A549 (cell line): ENCODE measurements at places on chromosomes 5 and 9.

GRCh38 chr5:103114440-103114839 is 5.5 kb downstream of the GIN1 start:
- no peak for DNase-seq

- DNase-seq, result no peak
Measured at GRCh38 chr5:111755345-111755941, 1.6 kb downstream of the NREP start.

DNA sequence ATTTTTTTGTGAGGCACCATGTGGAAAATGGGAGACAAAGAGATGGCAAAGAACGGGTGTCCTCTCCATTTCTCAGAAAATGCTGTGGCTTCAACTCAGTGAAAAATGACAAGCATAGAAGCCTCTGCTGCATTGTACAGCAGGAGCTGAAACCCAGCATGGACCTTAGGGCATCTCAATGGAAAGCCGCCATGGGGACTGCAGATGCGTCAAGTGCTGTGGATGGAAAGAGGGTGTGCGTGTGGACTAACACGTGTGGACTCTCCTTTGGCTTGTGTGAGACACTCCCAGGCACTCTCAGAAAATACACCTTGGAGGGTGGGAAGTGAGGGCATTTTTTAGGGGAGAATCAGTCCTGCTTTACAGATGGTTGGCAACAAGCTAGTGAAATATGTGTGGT is 2.2 kb upstream of the GLRX start:
- no peak for DNase-seq

DNA sequence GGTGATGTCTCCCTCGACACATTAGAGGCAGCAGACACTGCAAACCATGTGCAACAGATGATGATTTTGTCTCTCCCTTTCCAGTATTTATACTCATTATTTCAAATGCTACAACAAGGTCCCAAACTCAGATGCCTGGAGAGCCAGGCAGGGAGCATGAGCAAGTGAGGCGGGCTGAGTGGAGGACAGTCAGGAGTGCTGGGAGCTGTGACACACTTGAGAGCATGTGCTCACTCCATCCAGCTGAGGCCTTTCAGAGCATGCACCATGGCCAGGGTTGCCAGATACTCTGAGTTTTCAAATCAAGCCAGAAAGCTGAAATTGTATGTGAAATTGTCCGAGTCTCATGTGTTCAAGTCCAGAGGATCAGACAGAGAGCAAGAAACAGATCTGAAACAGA is 55.8 kb upstream of the SLC2A8 start:
- no peak for DNase-seq

- DNase-seq, result no peak
Measured at GRCh38 chr5:33321026-33321425, 119.7 kb upstream of the TARS1 start.

GRCh38 chr5:157222506-157223230 is 42.0 kb downstream of the ITK start:
- no peak for DNase-seq

- DNase-seq, result peak; percentile 99
Measured at GRCh38 chr9:34989003-34989945, at the start of gene DNAJB5. TSS of gene DNAJB5 (plus strand) at chr9:34989745. CDS start at chr9:34990631, 886 bp downstream.

- DNase-seq, result no peak
Measured at GRCh38 chr5:109825450-109825849, 135.7 kb downstream of the MAN2A1 start.

- peak; percentile 16 for DNase-seq
Measured at GRCh38 chr9:110351009-110351467, 13.4 kb upstream of the TXNDC8 start.

- DNase-seq, result no peak
Measured at GRCh38 chr5:10248378-10249260, 1.1 kb downstream of the ATPSCKMT start.

DNA sequence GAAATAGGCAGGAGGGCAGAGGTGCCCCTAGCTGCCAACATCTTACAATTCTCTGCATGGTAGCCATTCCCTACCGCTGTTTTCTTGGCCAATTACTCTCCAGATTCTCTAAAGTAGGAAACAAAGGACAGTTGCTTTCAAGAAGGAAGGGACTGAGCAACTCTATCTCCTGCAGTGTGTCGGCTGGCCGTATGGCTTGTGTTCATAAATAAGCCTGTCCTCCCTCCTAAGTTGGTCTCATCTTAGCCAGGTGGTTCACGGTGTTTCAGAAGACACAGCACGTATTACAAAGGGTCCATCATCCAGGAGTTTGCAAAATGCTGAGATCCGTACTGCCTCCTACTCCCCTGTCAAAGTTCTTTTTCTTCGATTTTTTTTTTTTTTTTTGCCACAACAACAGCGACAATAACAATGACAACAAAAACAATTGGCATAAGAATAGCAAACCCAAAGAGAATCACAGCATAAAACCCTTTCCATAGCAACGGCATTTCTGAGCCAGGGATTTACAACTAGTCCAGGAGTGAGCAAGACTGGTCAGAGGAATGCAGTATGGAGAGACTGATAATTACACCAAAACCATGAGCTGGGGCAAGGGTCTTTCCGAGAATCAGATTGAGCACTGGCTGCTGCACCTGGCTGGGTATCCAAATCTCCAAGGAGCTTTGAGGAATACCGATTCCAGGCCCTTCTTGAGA is 212.8 kb downstream of the SLIT3 start:
- no peak for DNase-seq

DNA sequence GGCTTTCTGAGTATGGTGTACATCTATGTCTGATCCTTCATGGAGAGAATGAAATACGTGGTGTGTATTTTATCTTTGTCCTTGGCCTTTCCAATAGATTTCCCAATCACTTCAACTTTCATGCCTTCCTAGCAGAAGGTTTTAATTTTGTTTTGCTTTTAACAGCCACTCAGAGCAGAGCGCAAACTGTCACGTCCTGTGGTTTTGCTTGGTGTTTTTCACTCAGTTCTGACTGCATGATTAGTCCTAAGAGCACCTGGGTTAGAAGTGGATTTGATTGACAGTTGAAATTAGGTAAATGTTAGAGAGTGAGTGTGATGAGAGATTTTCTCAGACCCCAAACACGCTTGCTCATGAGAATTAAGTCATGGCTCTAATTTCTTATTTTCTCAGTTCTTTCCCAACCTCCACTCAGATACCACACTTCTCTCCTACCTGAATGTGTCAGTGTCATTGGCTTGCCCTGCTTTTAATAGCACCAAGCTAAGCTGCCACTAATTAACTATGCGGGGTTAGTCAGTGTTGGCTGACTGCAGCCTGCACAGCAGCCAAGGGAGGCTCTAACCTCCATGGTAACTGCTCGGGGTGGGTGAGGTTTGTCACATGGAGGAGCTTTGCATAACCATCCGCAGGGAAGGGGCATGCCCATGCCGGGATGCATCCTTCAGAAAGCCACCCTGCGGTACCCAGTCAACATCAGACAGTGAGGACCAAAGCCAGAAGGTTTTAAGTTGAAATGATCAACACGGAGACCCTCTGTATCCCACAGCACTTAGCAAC is 173.4 kb downstream of the NR3C1 start:
- DNase-seq, result no peak

GRCh38 chr5:20832204-20833080 is 844.4 kb upstream of the CDH18 start:
- no peak for DNase-seq

- no peak for DNase-seq
Measured at GRCh38 chr9:38737246-38737645, 17.3 kb upstream of the FAM240B start.

DNA sequence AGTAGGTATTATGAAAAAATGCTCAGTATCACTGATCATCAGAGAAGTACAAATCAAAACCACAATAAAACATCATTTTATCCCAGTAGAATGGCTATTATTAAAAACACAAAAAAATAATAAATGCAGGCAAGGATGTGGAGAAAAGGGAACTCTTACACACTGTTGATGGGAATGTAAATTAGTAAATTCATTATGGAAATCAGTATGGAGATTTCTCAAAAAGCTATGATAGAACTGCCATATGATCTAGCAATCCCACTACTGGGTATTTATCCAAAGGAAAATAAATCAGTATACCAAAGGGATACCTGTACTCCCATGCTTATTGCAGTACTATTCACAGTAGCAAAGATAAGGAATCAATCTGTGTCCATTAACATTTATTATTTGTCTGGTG is 209.6 kb downstream of the FER start:
- no peak for DNase-seq

DNA sequence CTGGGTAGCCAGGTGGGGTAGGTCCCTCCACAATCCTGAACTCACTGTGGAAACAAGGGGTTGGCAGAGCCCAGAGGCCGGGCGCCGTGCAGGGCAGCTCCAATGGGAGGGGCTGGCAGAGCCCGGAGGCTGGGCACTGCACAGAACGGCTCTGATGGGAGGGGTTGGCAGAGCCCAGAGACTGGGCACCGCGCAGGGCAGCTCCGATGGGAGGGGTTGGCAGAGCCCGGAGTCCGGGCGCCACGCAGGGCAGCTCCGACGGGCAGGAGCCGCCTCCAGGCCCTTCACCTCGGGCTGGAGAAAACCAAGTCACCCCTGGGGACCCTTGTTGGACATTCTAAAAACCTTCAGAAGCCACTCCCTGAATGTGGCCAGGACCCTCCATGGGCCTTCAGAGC is 9.3 kb downstream of the NACC2 start:
- no peak for DNase-seq

DNA sequence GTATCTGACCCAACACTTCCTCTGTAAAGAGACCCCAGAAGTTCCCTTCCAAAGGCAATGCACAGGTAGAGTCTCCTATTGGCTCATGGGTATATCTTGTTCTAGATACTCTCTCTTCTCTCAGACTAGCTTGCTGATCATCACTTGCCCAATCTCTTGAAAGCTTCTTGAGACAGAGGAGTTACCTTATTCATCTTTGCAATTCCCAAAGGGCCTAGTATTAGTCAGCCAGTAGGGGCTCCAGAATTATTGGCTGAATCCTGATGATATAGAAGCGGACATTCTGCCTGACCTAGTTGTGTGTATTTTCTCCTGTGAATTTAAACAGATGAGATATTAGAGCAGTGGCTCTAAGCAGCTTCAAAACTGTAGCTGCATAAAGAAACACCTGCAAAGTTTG is 304.0 kb upstream of the KLF4 start:
- no peak for DNase-seq

- DNase-seq, result no peak
Measured at GRCh38 chr5:167947306-167947705, 344.1 kb upstream of the WWC1 start.

DNA sequence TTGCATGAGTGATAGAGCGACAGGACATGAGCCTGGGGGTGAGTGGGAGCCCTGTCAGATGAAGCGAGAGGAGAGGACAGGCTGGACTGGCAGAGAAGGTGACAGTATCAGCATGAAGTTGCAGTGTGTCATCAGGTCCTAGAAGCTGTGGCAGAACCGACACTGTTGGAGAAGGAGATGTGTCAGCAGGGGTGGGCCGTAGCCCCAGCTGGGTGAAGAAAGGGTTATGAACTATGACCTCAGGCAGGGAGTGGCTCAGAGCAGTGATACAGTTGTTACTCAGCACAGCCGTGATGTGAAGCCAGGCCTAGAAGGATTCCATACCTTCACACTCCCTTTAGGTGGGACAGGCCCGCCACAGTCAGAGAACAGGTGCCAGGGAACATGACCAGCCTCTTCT is 7.6 kb downstream of the PCYOX1L start:
- no peak for DNase-seq

DNA sequence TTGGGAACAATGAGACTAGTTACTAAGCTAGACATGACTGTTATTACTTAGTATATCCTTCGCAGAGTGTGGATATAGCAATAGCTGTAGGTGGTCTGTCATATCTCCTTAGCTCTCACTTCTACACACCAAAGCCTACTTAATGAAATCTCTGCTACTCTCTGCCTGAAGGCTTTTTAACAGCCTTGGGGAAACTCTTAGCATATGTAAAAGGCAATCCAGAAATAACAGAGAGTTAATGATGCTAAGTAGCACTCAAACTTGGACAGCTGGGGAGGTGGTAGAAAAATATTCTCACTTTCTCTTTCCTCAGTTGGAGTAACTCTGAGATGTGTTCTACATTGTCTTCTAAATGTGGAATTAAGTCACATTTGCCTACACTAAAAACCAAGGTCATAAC is 30.2 kb upstream of the C6 start:
- no peak for DNase-seq

- DNase-seq, result no peak
Measured at GRCh38 chr9:86082870-86083269, 16.5 kb downstream of the GOLM1 start.

- no peak for DNase-seq
Measured at GRCh38 chr9:87406543-87407166, 91.0 kb upstream of the DAPK1 start.

DNA sequence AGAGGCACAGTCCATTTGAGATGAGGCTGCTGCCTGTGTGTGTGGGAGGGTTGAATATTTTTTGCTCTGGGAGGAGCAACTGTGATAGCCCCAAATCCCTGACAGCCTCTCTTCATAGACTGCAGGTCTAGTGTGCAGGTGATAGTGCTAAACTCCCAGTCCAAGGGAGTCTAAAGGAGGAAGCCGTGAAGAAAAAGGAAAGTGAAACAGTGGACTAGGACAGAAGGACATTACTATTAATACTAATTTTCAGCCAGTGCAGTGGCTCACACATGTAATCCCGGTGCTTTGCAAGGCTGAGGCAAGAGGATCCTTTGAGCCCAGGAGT is 295.0 kb downstream of the PDE4D start:
- DNase-seq, result no peak

- DNase-seq, result peak; percentile 35
Measured at GRCh38 chr5:175460126-175460525, 16.1 kb upstream of the DRD1 start.

DNA sequence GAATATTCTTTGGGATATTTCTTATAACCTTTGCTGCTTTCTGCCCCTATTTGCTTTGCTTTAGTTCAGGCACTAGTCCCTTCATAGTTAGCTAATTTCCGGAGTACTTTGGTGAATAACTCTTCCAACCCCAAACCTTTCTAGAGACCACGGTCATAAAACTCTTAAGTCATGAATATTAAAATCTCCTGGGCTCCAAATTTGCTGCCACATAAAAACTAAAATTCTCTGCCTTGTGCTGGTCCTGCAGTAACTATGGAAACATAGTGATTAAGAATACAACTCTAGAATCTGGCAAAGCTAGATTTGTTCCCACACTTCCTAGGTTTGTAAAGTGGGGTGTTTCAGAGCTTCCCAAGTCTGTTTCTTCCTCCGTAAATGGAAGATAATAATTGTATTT is 10.0 kb upstream of the ACTBL2 start:
- no peak for DNase-seq

DNA sequence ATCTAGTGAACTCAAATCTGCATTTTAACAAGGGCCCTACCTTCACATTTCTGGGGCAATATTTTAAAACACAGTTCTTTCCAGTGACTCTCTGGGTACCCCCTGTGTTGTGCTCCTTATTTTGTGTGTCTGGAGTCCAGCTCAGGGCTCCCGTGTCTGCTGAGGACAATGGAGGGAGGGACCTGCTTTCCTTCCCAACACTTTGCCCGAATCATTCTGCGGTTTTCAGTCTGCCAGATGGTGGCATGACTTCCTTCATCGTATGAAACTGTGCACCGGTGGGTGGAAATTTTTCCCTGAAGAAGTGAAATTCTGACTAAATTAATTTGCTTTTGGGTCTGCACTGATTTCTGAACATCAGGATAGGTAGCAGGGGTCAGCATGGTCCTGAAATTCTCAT is 153.6 kb upstream of the CD180 start:
- DNase-seq, result no peak

- DNase-seq, result peak; percentile 48
Measured at GRCh38 chr5:127290019-127290945, at the start of gene MEGF10. TSS of gene MEGF10 (plus strand) at chr5:127290796. CDS start at chr5:127331309, 40,513 bp downstream.
